B cell (primary cell): ENCODE measurements at places on chromosomes 1 and 21. TPM values are rescaled to one million over a fixed set of nuclear protein-coding genes. Genes with fewer than 3 reads are reported as not detected.

DNA sequence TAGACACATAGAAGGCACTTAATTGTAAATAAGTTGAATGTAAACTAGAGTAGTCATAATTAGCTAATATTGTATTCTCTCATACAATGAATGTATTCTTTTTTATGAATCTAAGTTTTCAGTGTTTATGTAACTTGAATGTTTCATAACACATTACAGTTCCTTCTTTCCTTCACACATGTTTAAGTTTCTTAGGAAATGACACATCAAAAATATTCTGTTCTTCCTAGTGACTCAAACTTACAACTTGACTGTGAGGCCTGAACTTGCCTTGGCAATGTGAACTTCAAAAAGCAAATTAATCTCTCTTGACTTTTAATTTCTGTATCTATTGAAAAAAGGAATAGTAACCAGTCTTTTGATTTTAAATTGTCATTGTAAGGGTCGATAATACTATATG, 700.1 kb downstream of the KCNT2 start:
- no peak for DNase-seq

GRCh38 chr1:65009724-65010420, 43.5 kb upstream of the JAK1 start:
- DNase-seq, result no peak

TRAF3IP3 gene
- 257 and 262 TPM in 2 replicates for total RNA-seq

ADARB1 gene
- total RNA-seq, result 17.1 and 23.2 TPM in 2 replicates

DNA sequence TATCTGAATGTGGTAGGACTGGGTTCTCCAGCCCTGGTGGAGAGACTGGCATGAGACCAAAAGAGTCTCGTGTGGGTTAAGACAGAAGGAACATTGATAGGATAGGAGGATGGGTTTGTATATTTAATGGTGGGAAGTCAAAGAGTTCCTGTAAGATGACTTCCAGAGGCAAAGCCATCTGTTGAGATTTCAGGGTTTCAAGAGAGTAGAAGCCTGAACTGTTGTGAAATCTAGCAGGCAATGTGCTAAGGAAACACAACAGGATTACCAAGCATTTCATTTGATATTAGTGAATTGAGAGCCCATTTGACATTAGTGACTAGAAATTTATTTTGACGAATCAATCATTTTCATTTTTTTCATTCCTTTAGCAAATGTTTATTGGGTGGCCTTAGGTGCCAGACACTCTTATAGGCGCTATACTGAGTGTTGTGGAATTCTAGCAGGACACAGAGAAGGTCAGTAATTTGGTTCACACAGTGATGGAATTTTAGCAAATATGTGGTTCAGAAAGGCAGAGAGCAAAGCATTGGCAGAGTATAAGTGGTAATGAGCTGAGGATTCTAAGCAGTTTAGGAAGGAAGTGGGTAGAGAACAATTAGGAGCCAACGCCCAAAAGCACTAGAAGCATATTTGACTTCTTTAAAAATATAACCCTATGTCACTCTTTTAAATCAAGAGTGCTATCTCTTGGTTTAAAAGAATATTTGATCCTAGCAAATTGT, 149.3 kb downstream of the AK5 start:
- DNase-seq, result no peak

CDC42BPA gene
- 0.15 and 0.69 TPM in 2 replicates for total RNA-seq

DNA sequence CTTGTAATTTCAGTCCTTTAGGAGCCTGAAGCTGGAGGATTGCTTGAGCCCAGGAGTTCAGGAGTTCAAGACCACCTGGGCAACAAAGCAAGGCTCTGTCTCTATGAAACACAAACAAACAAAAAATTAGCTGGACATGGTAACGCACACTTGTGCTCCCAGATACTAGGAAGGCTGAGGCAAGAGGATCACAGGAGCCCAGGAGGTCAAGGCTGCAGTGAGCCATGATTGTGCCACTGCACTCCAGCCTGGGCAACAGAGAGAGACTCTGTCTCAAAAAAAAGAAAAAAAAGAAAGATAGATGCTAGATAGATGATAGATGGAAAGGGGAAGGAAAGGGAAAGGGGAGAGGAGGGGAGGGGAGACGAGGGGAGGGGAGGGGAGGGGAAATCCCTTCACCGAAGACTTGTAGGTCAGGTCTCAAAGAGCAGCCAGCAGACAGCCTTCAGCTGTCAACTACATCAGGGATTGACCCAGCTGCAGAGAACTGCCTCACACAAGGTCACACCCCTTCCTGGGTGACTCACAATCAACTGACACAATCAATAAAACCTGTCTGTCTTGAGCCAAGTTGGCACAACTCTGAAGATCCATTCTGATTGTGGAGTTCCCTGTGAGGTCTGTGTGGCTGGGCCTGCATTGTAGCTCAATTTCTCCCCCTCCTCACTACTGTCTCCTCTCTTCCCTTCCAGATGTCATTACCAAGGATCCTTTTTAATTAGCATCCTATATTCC, 200.6 kb downstream of the RGS7 start:
- no peak for DNase-seq

- DNase-seq, result no peak
Observed at GRCh38 chr1:209207701-209208286, 375.7 kb upstream of the CAMK1G start.

CYP2J2 gene
- 0.34 and 0.41 TPM in 2 replicates for total RNA-seq

- no peak for DNase-seq
Observed at GRCh38 chr1:24859063-24860010, 70.7 kb downstream of the RUNX3 start.

KCTD3 gene
- 2.3 and 2.6 TPM in 2 replicates for total RNA-seq

GRCh38 chr1:28936528-28936927, 22.2 kb downstream of the EPB41 start:
- no peak for DNase-seq

FAM72A gene
- 1.8 and 2.3 TPM in 2 replicates for total RNA-seq

- DNase-seq, result no peak
Observed at GRCh38 chr21:25370311-25370744, 237.0 kb downstream of the MRPL39 start.

DNA sequence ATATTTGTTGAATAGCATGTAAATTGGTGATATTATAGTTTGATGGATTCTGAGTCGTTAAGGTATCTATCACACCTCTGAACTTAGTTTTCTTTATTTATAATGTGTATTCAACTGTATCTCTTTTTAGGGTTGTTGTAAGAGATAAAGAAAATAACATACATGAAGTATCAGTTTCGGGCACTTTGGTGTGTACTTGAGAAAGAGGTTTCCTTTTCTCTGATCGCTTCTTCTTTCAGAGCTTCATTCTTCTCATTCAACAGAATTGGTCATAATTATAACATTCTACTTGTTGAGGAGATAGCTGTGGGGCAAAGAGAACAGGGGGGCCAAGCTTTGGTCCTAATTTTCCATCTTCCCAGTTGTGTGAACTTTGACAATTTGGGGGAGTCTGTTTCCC, 508.0 kb downstream of the PLPP3 start:
- DNase-seq, result no peak

DNA sequence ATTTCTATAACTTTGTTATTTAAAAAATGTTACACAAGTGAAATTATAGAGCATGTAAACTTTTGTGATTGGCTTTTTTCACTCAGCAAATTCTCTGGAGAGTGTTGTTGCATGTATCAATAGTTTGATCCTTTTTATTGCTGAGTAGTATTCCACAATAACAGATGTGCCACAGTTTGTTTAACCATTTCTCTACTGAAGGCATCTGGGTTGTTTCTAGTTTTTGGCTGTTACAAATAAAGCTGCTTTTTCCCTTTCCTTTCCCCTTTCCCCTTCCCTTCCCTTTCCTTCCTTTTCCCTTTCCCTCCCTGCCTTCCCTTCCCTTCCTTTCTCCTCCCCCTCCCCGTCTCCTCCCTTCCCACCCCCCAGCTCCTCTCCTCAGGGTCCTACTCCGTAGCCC, 15.9 kb downstream of the TUFT1 start:
- no peak for DNase-seq

GRCh38 chr1:170704256-170704655, 40.3 kb downstream of the PRRX1 start:
- no peak for DNase-seq

DNA sequence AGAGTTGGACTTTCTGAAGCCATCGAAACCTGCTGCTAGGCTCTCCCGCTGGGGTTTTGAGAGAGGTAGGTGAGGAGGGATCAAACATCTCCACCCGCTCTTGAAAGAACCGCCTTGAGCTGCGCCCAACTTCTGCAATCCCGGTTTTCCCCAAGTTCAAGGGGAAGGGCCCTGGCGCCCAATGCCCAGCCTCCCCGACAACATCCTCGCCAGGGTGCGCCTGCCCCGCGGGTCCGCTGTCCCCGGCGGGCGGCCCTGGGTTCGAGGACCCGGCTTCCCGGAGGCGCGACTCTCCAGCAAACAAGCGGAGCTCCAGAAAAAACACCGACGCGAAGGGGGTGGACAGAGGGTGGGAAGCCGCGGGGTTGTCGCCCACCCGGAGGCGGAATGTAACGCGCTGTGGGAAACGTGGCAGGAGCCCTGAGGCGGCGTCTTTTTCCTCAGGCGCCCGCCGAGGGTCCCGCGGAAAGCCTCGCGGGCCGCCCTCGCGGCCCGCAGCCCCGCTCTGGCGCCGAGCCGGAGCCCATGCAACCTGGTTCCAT, 607 bp downstream of the BTG3 start:
- no peak for DNase-seq

GRCh38 chr21:39134288-39134810, 48.9 kb downstream of the PSMG1 start:
- DNase-seq, result no peak

ATP1A4 gene
- total RNA-seq, result not detected in 2 replicates

GRCh38 chr1:4668743-4669700, 14.6 kb downstream of the AJAP1 start:
- DNase-seq, result no peak

DNA sequence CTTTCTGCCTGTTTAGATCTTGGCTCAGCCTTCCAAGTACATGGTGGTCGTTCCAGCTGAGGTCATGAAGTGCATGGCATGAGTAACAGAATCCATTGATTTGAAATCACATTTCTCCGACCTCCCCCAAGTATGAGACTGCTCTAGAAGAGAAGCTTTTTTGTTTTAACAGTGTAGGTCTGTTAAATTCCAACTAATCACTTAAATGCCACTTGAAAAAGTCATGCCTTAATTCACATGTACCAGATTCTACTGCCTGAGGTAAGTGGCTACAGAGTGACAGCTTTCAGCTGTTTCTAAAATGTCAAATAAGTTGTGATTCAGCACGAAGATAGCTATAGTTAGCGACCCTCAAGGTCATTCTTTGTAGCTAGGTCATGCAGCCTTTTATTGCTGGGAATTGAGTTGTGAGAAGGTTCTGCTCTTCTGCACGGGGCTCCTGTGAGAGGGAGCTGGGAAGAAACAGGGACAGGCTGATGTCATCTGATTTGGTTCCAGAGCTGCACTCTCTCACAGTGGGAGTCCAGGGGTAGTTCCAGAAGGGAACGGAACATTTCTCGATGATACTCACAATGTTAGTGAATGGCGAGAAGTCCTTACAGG, 112.7 kb downstream of the VPS13D start:
- DNase-seq, result no peak

DNA sequence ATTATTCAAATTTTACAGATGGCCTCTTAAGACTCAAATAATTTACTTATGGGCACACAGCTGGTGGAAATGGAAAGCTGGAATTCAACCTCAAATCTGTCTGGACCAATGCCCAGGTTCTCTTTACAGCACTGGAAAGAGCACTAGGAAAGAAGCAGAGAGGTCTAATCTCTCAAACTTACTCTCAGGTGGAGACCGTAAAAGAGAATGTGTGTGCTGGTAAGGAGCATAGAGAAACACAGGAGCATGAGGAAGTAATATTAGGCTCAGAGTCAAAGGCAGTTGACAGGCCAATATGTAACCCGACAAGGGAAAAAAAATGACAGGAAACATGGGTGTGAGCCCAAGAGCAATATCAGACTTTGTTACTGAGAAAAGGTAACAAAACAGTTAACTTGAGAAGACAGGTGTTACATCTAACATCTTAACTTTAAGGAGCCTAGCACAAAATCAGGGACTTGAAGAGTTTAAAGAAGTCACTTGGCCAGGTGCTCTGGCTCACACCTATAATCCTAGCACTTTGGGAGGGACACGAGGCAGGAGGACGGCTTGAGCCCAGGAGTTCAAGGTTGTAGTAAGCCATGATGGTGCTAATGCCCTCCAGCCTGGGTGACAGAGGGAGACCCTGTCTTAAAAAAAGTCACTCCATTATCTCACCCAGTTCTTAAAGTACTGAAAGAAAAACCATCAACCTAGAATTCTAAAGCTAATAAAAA, 20.7 kb downstream of the PPP1R15B start:
- no peak for DNase-seq

S100B gene
- total RNA-seq, result not detected in 2 replicates

KCNK2 gene
- not detected in 2 replicates for total RNA-seq

DNA sequence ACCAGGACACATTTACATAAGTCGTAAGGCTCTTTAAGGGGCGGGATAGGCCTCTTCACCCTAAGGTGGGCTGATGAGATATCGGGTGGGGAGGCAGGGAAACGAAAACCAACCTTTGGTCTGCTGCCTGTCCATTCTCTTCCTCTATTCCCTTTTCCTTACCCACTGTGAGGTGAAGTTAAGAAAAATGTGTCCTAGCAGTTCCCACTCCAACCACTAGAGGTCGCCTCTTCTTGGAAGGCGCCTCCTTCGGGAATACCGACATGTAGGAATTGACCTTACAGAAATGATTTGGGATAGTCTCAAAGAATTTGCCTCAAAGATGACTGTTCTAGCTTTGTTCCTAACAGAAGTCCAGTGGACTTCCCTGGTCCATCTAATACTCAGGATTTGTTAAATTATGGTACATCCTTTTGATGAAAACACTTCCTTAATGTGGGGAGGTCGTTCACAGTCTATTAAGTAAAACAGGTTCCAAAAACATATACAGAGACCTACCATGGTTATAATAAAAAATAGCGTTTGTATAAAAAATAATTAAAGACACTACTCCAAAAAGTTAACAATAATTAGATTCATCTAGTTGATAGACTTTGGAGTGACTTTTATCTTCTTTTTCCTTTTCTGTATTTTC, 14.1 kb downstream of the AZIN2 start:
- peak; percentile 58 for DNase-seq

DNA sequence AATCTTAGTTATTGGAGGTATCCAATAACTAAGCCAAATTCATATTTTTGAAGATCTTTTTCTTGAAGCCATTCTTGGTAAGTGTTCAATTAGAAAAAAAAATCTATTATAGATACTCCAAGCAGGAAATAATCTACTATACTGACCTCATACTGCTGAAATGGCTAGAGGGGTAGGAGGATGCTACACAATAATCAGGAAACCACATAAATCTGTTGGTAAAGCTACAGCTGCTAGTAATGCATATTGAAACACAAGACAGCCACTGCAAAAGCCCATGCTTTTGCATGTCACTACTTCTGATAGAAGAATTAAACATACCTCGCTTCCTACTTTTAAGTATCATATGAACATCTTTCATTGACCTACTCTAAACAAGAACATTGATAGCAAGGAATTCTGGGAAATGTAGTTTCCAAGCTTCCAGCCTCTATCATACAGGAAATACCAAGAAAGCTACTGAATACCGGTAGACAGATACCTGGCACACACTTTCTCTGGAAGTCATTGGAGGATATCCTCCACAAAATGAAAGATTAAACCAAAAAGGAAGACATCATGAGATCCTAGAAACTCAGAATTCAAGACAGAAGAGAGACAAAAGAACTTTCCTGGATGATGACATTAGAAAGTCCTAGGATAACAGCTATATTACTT, 103.0 kb upstream of the VAV3 start:
- DNase-seq, result no peak

- no peak for DNase-seq
Observed at GRCh38 chr1:153958961-153959260, 499 bp upstream of the CRTC2 start.
